ENCODE measurements at places on chromosomes 11 and 22.
A peak's percentile ranks its signal among the peaks of the same experiment; 100 is the strongest.

GRCh38 chr11:16011396-16011795 lies 344.9 kb downstream of the SOX6 start:
- no peak for DNase-seq

GRCh38 chr22:36948273-36949225 lies 35.1 kb downstream of the CSF2RB start:
- DNase-seq: no peak

DNA sequence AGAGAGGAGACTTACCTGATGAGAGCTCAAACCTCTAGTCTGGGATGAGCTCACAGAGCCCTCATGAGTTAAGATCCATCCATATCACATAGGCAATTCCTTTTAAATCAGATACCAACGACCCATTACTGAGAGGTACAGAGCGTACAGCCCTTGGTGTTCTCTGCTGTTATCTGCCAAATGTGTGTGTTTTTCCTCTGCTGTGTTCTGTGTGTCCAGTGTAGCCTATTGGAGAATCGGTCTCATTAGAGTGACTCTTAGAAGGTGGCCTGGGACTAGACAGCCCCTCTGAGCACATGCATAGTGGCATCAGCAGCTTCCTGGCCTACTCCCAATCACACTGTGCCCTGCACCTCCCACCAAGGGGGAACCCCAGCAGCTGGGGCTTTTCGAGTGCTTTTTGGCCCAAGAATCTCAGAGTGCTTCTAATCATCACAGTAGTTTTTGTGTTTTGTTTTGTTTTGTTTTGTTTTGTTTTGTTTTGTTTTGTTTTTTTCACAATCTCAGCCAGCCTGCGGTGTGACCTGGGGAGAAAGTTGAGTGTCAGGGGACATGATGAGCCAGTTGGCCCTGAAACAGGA lies 25.4 kb downstream of the TP53AIP1 start:
- no peak for DNase-seq

GRCh38 chr22:48824712-48825651 lies 1002.7 kb downstream of the BRD1 start:
- DNase-seq: no peak

DNA sequence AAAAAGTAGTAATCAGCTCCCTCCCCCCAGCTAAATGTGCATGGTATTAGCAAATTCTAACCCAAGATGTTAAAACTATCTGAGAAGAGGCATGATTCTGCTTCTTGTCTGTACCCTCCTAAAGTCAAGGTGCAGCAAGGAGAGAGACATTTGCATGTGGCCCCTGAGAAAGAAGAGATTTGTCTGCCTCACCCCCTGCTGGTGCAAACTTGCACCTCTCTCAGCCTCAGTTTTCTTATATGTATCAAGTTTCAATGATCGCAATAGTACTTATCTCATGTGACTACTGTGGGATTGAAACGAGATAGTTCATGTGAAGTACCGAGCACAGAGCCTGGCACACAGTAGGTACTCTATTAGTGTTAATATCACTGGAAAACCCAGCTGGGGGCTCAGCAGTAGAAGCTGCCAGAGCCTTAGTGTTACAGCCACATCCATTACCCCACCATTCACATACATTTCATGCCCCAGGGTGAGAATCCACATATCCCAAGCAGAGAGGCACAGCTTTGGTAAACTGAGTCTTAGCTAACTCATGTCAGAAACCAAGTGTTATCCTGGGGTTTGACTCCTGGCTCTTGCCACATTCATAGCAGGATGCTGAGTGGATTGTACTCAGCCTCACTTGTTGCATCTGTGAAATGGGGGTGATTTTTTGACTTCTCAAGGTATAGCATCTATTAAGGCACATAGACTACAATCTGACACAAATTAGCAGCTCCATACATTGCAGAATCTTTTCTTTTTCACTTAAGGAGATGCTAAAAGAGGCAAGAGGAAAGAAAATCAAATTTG lies 24.9 kb downstream of the CD44 start:
- DNase-seq: peak; percentile 30

DNA sequence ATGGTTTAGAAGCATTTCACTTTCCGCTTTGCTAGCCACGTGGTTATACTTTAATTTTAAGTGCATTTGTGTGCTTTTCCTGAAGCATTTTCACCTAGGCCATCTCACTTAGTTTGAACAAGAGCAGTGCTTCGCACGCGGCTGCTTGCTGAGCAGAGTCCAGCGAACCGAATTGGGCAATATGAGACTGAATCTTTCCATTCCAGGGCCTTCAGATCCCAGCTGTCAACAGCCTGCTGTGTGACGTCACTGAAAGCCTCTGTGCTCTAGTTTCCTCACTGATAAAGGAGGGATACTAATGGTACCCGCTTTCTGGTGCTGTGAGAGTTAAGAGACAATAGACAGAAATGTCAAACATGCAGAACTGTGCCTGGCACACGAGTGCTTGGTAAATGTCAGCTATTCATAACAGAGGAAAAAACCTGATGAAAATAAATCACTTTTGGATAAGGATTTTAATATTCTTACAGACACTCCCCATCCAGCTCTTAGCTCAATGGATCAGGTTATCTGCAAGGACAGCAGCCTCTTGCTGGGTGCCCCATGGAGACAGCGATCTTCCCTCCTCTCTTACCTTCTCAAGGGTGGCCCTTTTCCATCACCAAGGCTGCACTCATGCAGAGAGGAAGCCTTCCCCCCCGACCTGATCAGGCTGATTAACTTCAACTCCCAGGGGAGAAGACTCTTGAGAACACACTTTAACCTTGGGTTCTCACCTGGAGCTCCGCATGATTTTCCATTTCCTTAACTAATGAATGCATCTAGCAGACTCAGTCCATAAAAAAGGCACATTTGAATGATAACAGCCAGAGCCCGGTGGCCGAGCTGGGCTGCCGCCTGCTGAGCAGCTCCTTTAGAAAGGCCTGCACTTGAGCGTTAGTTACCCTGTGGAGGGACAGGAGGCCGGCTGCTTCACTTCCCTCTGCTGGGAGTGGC lies 3.5 kb upstream of the GLB1L3 start:
- no peak for DNase-seq

GRCh38 chr11:47983464-47984397 lies 3.4 kb downstream of the PTPRJ start:
- DNase-seq: no peak

GRCh38 chr11:70100791-70101190 lies 22.7 kb downstream of the ANO1 start:
- DNase-seq: no peak

GRCh38 chr11:121767433-121767832 lies 314.7 kb upstream of the SORL1-AS1 start:
- DNase-seq: no peak

- DNase-seq: no peak
These were observed 10.2 kb downstream of the SIRT3 start for GRCh38 chr11:225734-226453.

GRCh38 chr11:12031856-12032544 lies 23.6 kb upstream of the DKK3 start:
- DNase-seq: no peak

- DNase-seq: no peak
These were observed 173.7 kb downstream of the KIF18A start for GRCh38 chr11:27933992-27934829.

- DNase-seq: no peak
These were observed 5.9 kb upstream of the ARL14EP start for GRCh38 chr11:30317030-30317429.

GRCh38 chr11:2149864-2150847 lies 10.9 kb downstream of the INS start:
- DNase-seq: no peak

DNA sequence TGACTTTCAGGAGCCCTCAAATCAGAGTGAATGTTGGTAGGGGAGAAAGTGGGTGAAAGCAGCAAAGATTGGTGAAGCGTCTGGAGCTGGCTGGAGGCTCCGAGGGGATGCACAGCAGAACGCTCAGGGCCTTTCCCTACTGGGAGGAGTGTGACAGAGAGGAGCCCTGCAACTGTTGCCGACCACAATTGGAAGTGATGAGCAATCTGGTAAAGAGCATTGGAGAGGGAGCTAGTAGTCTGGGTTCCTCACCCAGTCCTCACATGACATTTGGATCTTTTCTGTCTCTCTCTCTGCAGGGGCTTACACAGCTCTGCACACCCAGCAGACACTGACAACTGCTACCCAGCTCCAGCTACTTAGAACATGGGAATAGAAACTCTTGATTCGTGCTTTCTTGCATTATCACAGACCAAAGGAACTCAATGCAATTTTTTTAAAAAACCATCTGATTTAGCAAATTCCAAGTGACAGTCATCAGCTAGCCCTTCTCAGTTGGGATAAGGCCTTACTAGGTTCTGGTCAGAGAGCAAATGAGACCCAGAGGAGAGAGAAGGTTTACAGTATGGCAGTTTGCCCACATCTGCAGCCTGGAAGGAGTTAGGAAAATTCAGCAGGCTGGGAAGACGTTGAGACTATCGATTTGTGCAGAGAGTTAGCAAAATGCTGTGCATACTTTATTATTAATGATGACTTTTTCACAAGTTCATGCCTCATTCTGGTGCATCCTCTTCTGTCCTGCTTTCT lies 278.0 kb upstream of the PLET1 start:
- DNase-seq: no peak

DNA sequence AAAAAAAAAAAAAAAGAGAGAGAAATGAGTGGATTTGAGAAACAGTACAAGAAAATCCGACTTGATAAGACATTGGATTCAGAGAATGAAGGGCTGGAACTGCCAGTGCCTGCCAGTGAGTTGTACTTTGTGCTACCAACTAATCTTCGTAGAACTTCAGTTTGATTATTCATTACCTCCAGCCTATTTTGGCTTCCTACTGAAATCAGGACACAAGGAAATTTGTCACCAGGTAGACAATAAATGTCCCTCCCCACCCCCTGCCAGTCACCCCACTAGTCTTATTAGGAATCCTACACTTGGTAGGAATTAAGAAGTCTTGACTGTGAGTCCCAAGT lies 21.4 kb upstream of the POLD3 start:
- DNase-seq: no peak

GRCh38 chr11:113243696-113244095 lies 70.7 kb upstream of the TTC12 start:
- no peak for DNase-seq

- DNase-seq: no peak
These were observed 8.1 kb downstream of the RRM1 start for GRCh38 chr11:4102711-4103110.
